ENCODE measurements at places on chromosomes 4 and X. TPM values are rescaled to one million over a fixed set of nuclear protein-coding genes. Genes with fewer than 3 reads are reported as not detected.

The STARD8 gene
- polyA plus RNA-seq, result 2.1 TPM

The MTNR1A gene
- polyA plus RNA-seq, result not detected

The CNGA1 gene
- polyA plus RNA-seq, result 0.04 TPM

The TDO2 gene
- not detected for polyA plus RNA-seq

The DNAJB14 gene
- polyA plus RNA-seq, result 30.1 TPM

The SSX1 gene
- not detected for polyA plus RNA-seq

The FRMD7 gene
- polyA plus RNA-seq, result not detected

The TMEM150C gene
- 0.96 TPM for polyA plus RNA-seq

The CORIN gene
- polyA plus RNA-seq, result 19.3 TPM

The MAGEA11 gene
- polyA plus RNA-seq, result not detected

GRCh38 chr4:89549907-89550306 lies 242.3 kb upstream of the GPRIN3 start:
- peak; percentile 39 for DNase-seq

DNA sequence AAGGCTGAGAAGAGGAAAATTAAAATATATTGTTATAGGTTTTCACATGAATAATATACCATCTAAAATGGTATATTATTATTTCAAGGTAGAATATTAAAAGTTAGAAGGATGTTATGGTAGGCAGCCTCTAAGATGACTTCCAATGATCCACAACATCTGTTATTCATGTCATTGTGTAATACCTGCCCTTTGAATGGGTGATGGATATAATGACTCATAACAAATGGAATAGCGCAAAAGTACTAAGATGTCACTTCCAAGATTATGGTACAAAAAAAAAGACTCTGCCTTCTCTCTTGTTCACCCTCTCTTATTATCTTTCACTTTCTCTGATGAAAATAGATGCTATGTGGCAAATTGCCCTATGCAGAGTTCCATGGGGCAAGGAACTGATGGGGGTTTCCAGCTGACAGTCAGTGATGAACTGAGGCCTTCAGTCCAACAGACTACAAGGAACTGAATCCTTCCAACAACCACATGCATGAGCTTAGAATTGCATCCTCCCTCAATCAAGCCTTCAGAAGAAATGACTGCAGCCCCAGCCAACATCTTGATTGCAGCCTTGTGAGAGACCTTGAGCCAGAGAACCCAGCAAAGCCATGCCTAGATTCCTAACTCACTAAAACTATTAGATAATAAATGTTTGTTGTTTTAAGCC lies 57.7 kb downstream of the HS6ST2 start:
- DNase-seq, result no peak

GRCh38 chr4:105674011-105674410 lies 34.5 kb downstream of the INTS12 start:
- DNase-seq, result no peak

- no peak for DNase-seq
These were observed 42.9 kb upstream of the SPRY1 start for GRCh38 chr4:123353656-123354055.

DNA sequence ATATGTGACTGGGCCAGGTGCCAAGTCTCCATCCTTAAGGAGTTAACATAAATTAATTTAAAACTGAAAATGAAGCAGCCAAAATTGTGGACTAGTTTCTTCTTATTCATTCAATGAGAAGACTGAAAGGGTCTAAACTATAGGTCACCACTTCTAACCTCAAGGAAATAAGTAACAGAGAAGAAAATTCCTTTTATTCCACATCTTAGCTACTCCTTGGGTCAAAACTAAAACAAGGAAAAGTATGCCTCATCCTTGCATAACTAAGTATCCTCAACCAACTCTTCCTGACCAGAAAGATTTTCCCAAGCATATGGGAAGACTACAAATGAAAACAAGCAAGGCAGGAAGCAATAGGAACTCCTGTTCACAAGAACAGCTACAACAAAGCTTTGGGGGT lies 71.2 kb downstream of the ZNF827 start:
- no peak for DNase-seq

- no peak for DNase-seq
These were observed 74.9 kb upstream of the ZNF518B start for GRCh38 chr4:10532155-10532554.

DNA sequence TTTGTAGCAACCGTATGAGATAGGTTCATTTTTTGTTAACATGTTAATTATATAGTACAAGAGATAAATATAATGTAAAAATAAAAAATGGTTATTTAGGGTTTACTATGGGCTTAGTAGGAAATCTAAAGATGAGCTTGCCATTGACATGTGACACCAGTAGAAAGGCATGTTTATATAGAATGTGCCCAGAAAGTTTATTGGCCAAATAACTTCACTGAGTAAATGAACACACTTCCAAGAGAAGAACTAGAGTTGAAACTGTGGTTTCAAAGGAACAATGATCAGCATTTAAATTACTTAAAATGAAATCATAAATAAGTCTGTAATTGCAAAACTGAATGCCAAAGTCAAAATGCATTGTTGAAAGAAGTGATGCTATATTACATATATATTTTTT lies 503.3 kb downstream of the STPG2 start:
- no peak for DNase-seq

GRCh38 chr4:16959305-16959704 lies 60.9 kb upstream of the LDB2 start:
- no peak for DNase-seq

GRCh38 chr4:124386163-124386562 lies 326.4 kb downstream of the ANKRD50 start:
- DNase-seq, result no peak

DNA sequence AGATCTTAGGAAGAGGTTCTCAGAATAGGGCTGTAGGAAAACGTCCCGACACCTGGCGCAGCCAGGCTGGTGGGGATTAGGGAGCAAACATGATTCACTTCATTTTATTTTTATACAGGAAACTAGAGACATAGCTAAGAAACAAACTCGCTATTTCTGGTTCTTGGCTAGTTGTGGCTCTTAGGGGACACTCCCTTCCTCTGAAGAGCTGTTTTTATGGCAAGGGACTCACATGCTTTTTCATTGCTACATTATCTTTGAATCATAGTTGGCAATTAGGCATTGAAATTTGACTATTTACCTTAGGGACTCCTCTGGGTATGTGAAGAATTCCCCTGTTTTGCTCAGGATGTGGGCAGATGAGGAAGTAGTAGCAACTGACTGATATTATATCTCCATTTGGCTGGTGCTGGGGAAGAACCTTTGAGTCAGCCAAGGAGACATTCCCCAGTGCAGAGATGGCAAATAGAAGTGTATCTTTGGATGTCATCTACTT lies 174.5 kb downstream of the SMIM20 start:
- DNase-seq, result peak; percentile 68

DNA sequence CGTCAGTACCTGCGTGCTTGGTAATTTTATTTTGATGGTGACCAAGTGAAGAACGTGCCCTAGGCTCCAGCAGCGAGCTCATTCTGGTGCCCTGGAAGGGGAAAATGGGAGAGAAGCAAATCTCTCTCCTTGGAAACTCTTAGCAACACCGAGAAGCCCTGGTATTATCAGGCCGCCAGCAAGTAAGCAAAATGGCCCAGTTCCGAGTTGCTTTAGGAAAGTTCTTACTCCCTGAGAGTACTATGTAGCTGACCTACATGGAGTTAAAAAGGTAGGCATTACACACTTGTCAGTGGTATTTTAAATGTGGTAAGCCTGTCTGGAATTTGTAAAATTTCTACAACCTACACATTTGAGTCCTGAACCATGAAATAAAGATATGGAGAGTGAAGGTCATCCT lies 146.4 kb downstream of the CPEB2 start:
- no peak for DNase-seq

DNA sequence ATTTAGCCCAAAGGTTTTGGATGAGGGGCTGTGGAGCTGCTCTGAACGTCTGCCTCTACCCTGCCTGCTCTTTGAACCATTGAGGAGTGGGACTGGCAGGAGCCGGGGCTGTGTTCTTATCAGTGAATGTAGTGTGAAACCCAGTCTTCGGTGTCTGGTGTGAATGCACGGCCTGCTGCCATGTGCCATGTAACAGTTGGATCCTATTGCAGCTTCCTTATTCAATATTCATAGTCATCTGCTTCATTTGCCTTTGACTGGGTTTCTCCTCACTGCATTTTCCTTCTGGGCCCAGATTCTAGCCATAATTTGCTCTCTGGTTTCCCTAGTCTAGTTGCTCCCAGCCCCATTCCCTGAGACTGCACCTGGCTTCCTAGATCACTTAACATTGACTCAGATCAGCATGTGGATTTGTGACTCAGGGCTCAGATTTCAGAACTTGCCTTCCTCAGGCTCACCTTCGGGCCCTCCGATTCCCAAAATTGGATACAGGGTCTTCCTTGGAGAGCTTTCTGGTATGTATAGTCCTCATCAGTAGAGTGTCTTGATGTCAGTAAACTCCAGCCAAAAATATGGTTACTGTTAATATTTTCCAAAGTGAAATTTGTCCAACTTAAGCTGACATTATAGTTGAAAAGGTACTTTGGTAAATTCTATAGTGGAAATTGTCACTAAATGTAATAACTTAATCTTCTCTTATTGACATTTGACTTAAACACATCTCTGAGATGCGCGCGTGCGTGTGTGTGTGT lies 94.0 kb upstream of the DDIT4L start:
- no peak for DNase-seq

DNA sequence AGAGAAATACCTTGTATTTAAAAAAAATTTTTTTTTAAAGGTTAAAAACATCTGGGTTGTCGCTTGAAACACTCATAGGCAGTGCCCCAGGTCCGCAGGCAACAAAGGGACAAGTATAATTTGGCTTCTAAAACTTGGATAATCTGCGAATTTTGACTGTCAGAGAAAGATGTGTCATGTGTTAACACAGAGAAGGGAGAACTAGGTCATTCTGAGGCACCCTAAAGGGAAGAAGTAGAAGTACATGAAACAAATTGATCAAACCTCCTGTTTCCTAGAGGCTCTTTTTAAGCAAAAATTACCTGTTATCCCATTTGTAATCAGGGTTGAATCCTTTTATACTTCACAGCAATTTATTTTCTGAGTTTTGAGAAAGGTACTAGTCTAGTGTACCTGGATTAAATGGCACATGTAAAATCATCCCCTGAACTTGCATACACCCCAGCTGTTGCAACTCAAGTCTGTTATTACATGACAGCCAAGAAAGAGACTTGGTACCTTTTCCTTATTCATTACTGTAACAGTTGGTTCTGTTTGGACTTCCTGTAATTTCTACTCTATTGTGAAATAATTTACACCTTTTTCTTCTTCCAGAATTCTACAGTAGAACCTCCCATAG lies 1.7 kb downstream of the SRD5A3 start:
- no peak for DNase-seq

GRCh38 chr4:47933840-47934239 lies 19.5 kb upstream of the NFXL1 start:
- DNase-seq, result no peak

- DNase-seq, result no peak
These were observed 477.5 kb upstream of the TEX13C start for GRCh38 chrX:124842205-124842604.

- no peak for DNase-seq
These were observed 11.9 kb downstream of the CWH43 start for GRCh38 chr4:48997962-48998361.

DNA sequence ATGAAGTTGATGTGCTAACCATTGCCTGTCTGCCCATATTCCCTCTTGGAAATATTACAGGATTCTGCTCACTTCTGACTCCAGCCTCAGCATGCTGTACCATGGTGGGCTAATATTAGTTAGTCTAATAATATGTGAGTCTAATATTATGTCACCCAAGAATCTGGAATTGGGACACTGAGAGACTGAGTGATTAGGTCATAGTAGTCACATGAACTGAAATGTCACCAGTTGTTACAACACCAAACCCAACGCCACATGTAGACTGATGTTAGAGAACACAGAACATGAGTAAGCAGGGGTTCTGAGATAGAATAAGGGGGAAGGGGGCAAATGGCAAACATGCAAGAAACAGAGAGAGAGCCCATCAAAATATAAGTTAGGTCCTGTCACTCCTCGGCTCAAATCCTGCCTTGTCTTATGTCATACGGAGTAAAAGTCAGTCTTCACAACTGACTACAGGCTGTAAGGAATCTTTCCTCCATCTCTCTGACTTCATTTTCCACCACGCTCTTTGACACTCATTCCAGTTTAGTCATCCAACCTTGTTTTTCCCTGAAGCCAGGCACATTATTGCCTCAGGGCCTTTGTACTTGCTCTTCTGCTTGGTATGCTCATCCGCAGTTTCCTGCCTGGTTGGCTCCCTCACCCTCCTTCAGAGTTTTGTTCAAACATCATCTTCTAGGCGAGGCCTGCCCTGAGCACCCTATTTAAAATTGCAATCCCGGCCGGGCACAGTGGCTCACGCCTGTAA lies 9.6 kb upstream of the SLAIN2 start:
- peak; percentile 38 for DNase-seq

- DNase-seq, result no peak
These were observed 13.2 kb upstream of the PDE6B start for GRCh38 chr4:612052-612748.

GRCh38 chrX:107451731-107452130 lies 2.3 kb downstream of the FRMPD3 start:
- no peak for DNase-seq

GRCh38 chrX:4787971-4788370 lies 1074.5 kb upstream of the PRKX start:
- DNase-seq, result no peak

- DNase-seq, result no peak
These were observed 5.5 kb downstream of the NEUROG2 start for GRCh38 chr4:112510291-112511092.

- no peak for DNase-seq
These were observed 320.4 kb upstream of the SLC7A11 start for GRCh38 chr4:138562544-138562991.

- DNase-seq, result no peak
These were observed 21.3 kb upstream of the BMP2K start for GRCh38 chr4:78754872-78755271.

DNA sequence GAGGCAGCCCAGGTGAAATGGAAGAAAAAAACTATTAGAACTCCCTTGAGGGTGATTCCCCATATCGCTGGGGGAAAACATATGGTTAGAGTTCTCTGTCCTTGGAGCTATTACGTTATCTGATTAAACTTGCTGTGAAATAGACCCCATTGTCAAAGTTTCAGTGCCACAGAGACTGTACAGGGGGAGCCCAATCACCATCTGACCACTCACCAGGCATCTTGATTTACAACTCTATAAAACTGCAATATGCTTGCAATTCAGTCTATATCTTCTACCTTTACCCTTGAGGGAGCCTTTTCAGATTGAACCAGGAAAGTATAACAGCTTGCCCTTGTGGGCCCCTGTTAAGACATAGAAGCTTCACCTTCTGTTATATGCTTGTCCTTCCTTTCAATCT lies 18.2 kb downstream of the TMEM255A start:
- no peak for DNase-seq

All from BJ (cell line).